Effector memory CD8-positive, alpha-beta T cell (primary cell): ENCODE measurements at places on chromosomes 12 and 14.

GRCh38 chr14:39218171-39218769 is 15.4 kb upstream of the MIA2 start:
- peaks cover 4% of the 10 kb centered on the region for H3K4me1 ChIP-seq
- no peaks in the 10 kb centered on the region for H3K27me3 ChIP-seq
- no peak overlapping the region for H3K27ac ChIP-seq
- no peak for DNase-seq

DNA sequence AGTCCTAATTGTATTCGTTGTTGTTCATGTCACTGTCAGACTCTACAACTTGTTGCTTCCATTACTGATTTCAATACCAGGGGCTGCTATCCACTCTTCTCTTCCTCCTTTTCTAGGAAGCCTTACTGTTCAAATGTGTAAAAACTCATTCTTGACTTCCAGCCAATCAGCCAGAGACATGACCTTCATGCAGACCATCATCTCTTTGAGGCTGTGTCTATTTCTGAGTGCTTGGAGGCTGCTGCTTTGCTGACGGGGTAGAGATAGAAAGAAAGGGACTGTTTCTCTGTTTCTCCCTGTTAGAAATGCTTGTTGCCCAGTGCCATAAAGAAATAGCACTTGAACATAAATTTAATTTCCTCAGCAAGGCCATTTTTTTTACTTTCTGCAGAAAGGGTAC is 282.9 kb downstream of the RGS6 start:
- H3K4me1 ChIP-seq, result no peaks in the 10 kb centered on the region
- DNase-seq, result no peak
- H3K27ac ChIP-seq, result no peak overlapping the region
- H3K4me3 ChIP-seq, result no peak overlapping the region
- peaks cover 23% of the 10 kb centered on the region for H3K27me3 ChIP-seq

DNA sequence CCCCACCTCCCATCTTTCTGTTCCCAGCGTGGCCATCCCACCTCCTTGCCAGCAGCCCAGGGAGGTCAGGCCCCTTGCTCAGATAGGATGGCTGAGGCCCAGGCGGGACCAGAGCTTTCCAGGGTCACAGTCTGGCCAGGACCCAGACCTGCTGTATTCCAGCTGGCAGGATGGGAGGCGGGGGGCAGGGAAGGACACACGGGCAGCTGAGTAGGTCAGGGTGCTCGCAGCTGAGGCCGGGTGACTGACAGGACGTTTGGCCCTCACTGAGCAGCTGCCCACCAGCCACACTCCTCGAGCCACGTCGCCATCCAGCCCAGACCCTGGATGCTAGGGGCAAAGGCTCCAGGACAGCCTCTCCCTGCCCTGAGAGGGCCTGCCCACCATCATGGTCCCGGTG is 4.0 kb downstream of the NUDT14 start:
- no peak overlapping the region for H3K4me3 ChIP-seq
- no peaks in the 10 kb centered on the region for H3K36me3 ChIP-seq
- peaks cover 2% of the 10 kb centered on the region for H3K27me3 ChIP-seq
- peaks cover 15% of the 10 kb centered on the region for H3K4me1 ChIP-seq
- no peak overlapping the region for H3K27ac ChIP-seq

GRCh38 chr12:121796855-121797751 is 3.6 kb upstream of the RHOF start:
- no peaks in the 10 kb centered on the region for H3K27me3 ChIP-seq
- peak overlapping the region; percentile 57 for H3K4me3 ChIP-seq
- no peak for DNase-seq

DNA sequence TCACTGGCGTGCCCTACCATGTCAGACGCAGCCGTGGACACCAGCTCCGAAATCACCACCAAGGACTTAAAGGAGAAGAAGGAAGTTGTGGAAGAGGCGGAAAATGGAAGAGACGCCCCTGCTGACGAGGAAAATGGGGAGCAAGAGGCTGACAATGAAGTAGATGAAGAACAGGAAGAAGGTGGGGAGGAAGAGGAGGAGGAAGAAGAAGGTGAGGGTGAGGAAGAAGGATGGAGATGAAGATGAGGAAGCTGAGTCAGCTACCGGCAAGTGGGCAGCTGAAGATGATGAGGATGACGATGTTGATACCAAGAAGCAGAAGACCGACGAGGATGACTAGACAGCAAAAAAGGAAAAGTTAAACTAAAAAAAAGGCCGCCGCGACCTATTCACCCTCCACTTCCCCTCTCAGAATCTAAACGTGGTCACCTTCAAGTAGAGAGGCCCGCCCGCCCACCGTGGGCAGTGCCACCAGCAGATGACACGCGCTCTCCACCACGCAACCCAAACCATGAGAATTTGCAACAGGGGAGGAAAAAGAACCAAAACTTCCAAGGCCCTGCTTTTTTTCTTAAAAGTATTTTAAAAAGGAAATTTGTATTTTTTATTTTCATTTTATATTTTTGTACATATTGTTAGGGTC is 13.2 kb downstream of the TRIP11 start:
- no peaks in the 10 kb centered on the region for H3K27me3 ChIP-seq
- no peak overlapping the region for H3K4me3 ChIP-seq
- H3K27ac ChIP-seq, result no peak overlapping the region
- DNase-seq, result no peak

GRCh38 chr12:75444429-75445136 is 36.0 kb upstream of the GLIPR1 start:
- H3K36me3 ChIP-seq, result no peaks in the 10 kb centered on the region
- peaks cover 8% of the 10 kb centered on the region for H3K27me3 ChIP-seq
- no peak overlapping the region for H3K27ac ChIP-seq
- H3K4me3 ChIP-seq, result no peak overlapping the region

- H3K36me3 ChIP-seq, result peaks cover 60% of the 10 kb centered on the region
- no peak overlapping the region for H3K27ac ChIP-seq
- DNase-seq, result no peak
Measured at GRCh38 chr12:109521831-109522230, 44.4 kb downstream of the UBE3B start.

- no peaks in the 10 kb centered on the region for H3K27me3 ChIP-seq
- no peak overlapping the region for H3K4me3 ChIP-seq
- no peak for DNase-seq
- H3K4me1 ChIP-seq, result peaks cover 8% of the 10 kb centered on the region
- no peak overlapping the region for H3K27ac ChIP-seq
Measured at GRCh38 chr12:66768293-66768692, 89.4 kb upstream of the GRIP1 start.

GRCh38 chr12:130126023-130126432 is 36.2 kb upstream of the FZD10 start:
- H3K4me1 ChIP-seq, result no peaks in the 10 kb centered on the region
- DNase-seq, result no peak
- H3K27me3 ChIP-seq, result no peaks in the 10 kb centered on the region
- H3K4me3 ChIP-seq, result no peak overlapping the region
- H3K36me3 ChIP-seq, result no peaks in the 10 kb centered on the region

GRCh38 chr12:112317481-112317880 is 64.8 kb downstream of the HECTD4 start:
- no peak overlapping the region for H3K4me3 ChIP-seq
- no peak for DNase-seq
- H3K4me1 ChIP-seq, result peaks cover 6% of the 10 kb centered on the region

- H3K36me3 ChIP-seq, result no peaks in the 10 kb centered on the region
- H3K4me1 ChIP-seq, result no peaks in the 10 kb centered on the region
- DNase-seq, result no peak
- no peak overlapping the region for H3K4me3 ChIP-seq
Measured at GRCh38 chr12:18653465-18653864, 84.3 kb downstream of the PLCZ1 start.

- H3K27ac ChIP-seq, result peak overlapping the region; percentile 41
- peaks cover 20% of the 10 kb centered on the region for H3K36me3 ChIP-seq
- H3K4me1 ChIP-seq, result peaks cover 34% of the 10 kb centered on the region
Measured at GRCh38 chr12:117060929-117061305, 38.3 kb downstream of the TESC start.

DNA sequence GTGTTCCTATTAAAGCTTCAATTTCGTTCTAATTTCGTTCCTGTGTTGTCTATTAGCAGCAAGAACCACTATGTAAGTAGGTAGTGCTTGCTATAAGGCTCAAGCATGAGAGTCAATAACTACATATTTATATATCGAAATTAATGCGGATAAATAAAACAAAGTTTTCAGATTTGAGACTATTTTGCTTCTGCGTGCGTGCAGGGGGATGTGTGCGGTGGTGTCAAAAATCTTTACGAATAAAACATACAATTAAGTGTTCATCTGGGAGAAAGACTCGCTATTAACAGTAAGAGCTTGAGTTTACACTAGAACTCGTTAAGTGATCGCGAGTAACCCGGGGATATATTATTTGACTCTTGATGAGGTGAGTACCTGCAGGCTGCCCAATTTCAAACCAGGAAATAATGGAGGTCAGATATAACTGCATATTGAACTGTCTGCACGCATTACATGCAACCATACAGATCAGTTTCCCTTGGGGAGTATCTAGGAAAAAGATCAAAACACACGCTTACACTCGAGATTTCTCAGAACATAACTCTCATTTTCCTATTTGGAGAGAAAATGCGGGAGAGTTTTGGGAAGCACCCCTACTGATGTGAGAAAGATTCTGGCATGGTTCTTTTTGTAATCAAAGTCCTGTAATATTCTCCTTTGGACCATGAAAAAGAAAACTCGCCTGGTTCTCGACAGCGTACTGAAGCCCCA is 813 bp downstream of the TWF1 start:
- H3K27ac ChIP-seq, result peak overlapping the region; percentile 100
- DNase-seq, result no peak
- peaks cover 61% of the 10 kb centered on the region for H3K36me3 ChIP-seq
- H3K27me3 ChIP-seq, result no peaks in the 10 kb centered on the region
- peaks cover 14% of the 10 kb centered on the region for H3K4me1 ChIP-seq
- H3K4me3 ChIP-seq, result peak overlapping the region; percentile 90

DNA sequence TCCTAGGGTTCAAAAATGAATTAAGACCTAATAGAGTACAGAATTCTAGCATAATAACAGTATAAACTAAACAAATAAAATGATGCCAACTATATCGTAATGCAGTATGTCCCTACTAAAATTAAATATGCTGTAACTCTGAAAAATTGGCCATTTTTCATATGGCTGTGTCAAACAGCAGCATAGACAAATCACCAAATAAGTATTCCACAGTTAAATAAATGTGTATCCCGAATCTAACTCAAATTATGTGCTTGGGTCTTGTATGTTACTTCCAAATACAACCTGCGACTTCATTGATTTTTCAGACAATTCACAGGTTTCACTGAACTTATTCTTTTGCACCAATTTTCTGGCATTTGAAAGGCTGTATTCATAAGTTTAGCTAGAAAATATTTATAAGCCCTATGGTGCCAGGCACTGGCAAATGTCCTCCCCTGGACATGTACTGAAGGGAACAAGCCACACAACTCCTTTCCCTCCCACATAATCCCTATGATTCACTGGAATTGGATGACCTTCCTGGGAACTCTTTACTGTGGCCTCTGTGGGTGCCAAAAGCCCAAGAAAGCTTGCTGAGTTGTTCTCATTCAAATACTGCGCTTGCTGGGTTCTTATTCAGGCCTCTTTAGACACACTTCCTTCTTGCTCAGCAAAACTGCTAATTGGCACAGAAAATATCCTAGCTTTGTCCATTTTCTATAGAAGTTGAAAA is 108.8 kb downstream of the KITLG start:
- no peaks in the 10 kb centered on the region for H3K27me3 ChIP-seq
- DNase-seq, result no peak
- no peaks in the 10 kb centered on the region for H3K4me1 ChIP-seq
- no peaks in the 10 kb centered on the region for H3K36me3 ChIP-seq
- H3K4me3 ChIP-seq, result no peak overlapping the region

- no peak for DNase-seq
- no peak overlapping the region for H3K27ac ChIP-seq
- H3K4me1 ChIP-seq, result peaks cover 24% of the 10 kb centered on the region
- H3K4me3 ChIP-seq, result no peak overlapping the region
- no peaks in the 10 kb centered on the region for H3K27me3 ChIP-seq
- H3K36me3 ChIP-seq, result peaks cover 15% of the 10 kb centered on the region
Measured at GRCh38 chr12:1801303-1801975, 18.9 kb upstream of the LRTM2 start.

- DNase-seq, result no peak
Measured at GRCh38 chr12:115213538-115214016, 529.6 kb upstream of the TBX3 start.

DNA sequence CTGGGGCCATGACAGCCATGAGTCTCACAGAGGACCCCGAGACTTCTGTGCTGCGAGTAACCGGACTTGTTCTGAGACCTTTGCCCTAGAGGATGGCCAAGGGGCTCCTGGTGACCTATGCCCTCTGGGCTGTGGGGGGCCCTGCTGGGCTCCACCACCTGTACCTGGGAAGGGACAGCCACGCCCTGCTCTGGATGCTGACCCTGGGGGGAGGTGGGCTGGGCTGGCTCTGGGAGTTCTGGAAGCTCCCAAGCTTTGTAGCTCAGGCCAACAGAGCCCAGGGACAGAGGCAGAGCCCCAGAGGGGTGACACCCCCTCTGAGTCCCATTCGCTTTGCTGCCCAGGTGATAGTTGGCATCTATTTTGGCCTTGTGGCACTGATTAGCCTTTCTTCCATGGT is 2.1 kb downstream of the DNAJC22 start:
- peaks cover 81% of the 10 kb centered on the region for H3K27me3 ChIP-seq
- H3K4me1 ChIP-seq, result peaks cover 21% of the 10 kb centered on the region
- no peak overlapping the region for H3K27ac ChIP-seq
- no peak for DNase-seq
- H3K36me3 ChIP-seq, result peaks cover 7% of the 10 kb centered on the region
- H3K4me3 ChIP-seq, result no peak overlapping the region

DNA sequence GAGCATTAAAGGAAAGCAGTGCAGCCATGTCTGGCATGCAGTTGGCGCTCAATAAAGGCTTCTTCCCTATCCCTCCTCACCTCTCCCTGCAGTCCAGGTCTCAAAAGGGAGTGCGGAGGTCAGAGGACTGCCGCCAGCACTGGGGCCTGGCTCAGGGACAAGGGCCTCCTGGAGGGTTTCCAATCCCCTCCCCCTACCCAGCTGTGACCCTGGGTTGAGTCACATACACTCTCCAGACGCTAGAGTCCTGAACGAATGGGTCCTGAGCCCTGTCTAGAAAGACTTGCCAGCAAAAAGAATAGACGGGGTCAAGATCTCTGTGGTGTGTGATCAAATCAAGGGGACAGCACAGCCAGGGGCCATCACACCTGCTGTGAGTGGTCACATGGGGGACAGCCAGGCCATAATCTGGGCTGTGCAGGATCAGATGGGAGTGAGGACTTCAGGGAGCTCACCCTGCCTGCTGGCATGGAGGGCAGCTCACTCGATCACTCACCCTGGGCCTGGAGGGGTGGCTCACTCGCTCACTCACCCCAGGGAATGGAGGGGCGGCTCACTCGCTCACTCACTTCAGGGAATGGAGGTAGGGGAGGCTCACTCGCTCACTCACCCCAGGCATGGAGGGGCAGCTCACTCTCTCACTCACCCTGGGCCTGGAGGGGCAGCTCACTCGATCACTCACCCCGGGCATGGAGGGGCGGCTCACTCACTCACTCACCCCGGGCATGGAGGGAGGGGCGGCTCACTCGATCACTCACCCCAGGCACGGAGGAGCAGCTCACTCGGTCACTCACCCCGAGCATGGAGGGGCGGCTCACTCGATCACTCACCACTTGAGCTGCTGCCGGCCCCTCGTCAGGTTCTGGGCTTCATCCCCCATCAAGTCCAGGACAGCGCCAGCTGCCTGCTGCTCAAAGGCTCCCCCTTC is 12.8 kb downstream of the CFAP73 start:
- DNase-seq, result no peak
- no peak overlapping the region for H3K27ac ChIP-seq
- no peaks in the 10 kb centered on the region for H3K27me3 ChIP-seq
- no peaks in the 10 kb centered on the region for H3K4me1 ChIP-seq
- H3K4me3 ChIP-seq, result no peak overlapping the region
